ENCODE measurements at places on chromosomes 11 and 22. TPM values are rescaled to one million over a fixed set of nuclear protein-coding genes. Genes with fewer than 3 reads are reported as not detected.

DNA sequence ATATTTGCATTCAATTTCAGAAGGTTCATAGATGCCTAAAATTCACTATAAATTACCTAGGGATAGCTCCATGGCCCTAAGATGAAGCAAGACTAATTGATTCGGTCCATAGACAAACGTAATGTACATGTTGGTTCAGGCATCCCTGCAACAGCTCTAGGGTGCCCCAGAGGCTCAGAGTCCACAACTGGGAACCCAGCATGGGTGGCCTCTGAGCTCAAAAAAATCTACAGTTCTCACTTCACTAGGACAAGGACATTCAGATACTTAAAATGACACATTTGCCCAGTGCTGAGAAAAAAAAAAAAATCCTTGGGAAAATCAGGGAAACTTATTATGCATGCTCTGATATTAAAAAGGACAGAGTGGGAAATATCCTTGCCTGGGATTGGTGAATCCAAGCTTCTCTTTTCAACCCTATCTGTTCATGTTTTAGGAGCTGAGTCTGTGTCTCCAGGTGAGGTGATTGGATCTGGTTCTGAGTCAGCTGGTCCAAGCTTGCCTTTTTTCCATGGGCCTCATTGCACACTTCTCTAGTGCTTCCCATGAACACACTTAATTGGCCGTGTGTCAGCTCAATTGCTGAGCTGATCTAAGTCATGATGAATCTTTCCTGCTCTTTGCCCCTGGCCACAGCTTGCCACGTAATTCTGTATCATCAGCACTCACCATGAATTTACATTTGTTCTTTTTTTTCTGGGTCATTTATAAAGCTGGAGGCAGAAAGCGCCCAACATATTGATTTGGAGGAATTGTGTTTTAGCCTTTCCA, 116.3 kb upstream of the RCN1 start:
- H3K4me3 ChIP-seq = no peak overlapping the region
- no peaks in the 10 kb centered on the region for H3K36me3 ChIP-seq
- no peak overlapping the region for H3K27ac ChIP-seq
- no peaks in the 10 kb centered on the region for H3K4me1 ChIP-seq
- no peak for DNase-seq

SCGB1D2 gene
- not detected for total RNA-seq

GRCh38 chr22:37547251-37547741, 13.0 kb upstream of the CDC42EP1 start:
- no peak for DNase-seq
- peak overlapping the region; percentile 77 for H3K27ac ChIP-seq
- H3K4me3 ChIP-seq = no peak overlapping the region
- H3K4me1 ChIP-seq = peaks cover 13% of the 10 kb centered on the region
- no peaks in the 10 kb centered on the region for H3K27me3 ChIP-seq

DNA sequence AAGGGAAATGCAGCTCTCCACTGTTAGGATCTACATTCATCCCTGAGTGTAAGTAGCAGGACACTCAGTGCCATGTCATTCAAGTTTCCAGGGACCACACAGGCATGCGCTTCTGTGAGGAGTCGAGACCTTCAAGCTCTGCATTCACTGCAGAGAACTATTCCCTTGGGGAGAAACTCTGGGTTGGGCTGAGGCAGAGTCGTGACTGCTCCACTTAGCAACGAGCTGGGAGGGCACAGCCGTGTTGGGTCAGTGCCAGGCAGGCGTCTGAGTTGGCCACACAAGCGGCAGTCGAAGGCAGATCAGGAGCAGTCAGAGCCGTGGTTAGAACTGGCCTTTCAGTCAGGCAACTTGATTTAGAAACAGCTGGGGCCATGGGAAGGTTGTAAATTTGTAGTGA, 14.7 kb downstream of the MPEG1 start:
- H3K27me3 ChIP-seq = no peaks in the 10 kb centered on the region
- H3K4me3 ChIP-seq = no peak overlapping the region
- no peaks in the 10 kb centered on the region for H3K4me1 ChIP-seq
- DNase-seq = no peak

FADS1 gene
- 17.4 TPM for total RNA-seq

GRCh38 chr11:108805030-108805429, 140.2 kb downstream of the DDX10 start:
- H3K27ac ChIP-seq = no peak overlapping the region
- H3K4me1 ChIP-seq = no peaks in the 10 kb centered on the region
- no peaks in the 10 kb centered on the region for H3K36me3 ChIP-seq
- no peaks in the 10 kb centered on the region for H3K27me3 ChIP-seq
- DNase-seq = no peak

CDHR5 gene
- 140 TPM for total RNA-seq

Measured in colonic mucosa (tissue), 4 donors.